Activated T-cell treated with anti-CD3 and anti-CD28 coated beads for 4 hours (primary cell): ENCODE measurements at places on chromosomes 3 and 15.

DNA sequence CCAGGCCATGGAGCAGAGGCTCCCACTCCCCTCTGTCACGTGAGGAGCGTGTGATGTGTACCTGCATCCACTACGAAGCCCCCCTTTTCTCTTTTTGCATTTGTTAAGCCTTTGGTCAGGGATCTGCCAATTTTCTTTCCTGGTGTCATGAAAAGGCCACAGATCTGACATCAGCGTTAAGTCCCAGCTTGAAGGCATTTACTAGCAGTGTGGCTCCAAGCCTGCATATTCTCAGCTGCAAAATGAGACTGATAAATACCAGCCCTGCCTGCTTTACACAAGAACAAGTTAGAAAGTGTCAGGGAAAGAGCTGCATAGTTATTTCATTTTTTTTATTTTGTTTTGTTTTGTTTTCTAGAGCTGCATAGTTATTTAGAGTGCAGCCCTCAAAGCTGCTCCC lies 2.3 kb upstream of the ANKRD63 start:
- no peak for DNase-seq

- DNase-seq: no peak
These were observed 401.1 kb downstream of the NAALADL2 start for GRCh38 chr3:175260145-175260794.

- no peak for DNase-seq
These were observed 303.4 kb upstream of the ROPN1 start for GRCh38 chr3:124295362-124295761.

DNA sequence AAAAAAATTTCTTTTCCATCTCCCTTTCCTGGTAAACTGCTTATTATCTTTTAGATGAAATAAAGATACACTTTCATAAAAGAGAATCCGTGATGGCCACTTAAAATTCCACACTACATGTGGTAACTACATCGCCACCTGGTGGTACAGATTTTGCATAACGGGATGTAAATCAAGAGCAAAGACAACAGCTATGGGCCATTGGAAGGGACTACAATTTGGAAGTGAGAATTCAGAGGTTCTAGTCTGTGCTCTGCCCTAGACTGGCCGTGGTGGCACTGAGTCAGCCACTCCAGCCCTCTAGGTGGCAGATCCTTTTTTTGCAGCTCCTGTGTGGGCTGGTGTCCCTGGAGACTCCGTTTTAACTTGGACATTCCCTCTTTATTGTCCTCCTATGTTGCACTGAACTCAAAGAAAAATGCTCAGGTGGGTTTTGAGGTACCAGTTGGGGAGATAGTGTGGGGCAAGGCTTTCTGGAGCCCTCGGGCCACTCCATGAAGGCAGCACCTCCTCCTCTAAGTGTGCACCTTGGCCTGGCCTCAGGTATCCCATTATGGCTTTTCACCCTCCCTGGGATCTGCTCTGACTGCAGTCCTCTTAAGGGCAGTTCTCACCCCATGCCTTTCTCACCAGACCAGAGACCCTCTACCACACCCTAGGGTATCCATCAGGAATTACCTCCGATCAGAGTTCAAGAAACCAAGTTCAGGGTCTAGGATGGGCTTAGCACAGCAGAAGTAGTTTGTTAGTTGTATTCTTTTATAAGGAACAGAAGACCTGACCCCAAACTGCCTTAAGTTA lies 54.9 kb downstream of the SPSB4 start:
- peak; percentile 48 for DNase-seq

- DNase-seq: no peak
These were observed 101.2 kb downstream of the RFTN1 start for GRCh38 chr3:16412192-16412800.

DNA sequence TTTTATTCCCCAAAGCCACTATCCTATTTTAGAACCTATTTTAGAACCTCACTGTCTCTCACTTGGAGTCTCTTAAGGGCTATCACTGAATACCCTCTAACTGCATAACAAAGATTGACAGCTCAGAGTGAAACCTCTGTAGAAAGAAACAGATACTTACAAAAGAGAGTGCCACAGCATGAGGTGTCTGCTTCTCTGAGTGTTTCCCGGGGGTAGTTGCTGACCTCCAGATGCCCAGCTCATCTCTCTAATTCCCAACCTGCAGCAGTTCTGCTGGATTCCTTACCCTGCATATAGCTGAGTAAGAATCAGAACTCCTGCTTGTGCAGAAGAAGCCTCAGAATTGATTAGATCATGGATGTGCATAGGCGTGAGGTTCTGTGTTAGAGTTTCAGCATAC lies 34.5 kb downstream of the P3H2 start:
- DNase-seq: no peak

DNA sequence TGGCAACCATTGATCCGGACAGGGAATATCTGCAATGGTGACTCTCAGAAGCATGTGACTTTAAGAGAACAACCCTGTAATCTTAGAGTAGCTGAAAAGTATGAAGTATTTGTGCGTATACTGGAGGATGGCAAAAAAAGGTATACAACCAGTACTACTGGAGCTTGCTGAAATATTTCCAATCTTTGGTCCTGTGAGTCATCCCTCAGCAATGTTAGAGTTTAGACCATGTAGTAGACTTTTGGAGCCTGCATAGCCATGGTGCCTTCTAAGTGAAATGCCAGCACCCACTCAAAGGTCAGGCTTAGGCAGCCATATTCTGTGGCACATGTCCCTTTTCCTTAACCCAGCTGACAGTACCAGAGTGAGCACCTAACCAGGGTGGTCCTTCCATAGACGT lies 429.4 kb downstream of the NTRK3 start:
- no peak for DNase-seq

- no peak for DNase-seq
These were observed 136.5 kb downstream of the ALCAM start for GRCh38 chr3:105503191-105503593.

DNA sequence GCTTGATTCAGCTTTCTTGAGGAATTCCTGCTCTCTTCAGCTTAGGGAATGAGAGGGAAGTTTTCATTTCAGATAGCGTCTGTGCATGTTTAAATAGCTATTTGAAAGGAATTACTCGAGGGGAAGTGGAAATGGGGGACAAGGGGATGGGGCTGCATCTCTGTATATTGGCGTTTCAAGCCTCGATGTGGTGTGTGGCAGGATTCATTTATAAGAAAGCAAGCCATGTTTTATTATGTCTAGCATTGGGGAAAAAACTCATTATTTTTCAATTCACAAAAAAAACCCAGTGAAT lies 1.0 kb downstream of the ATP2C1 start:
- no peak for DNase-seq
